ENCODE measurements at places on chromosomes 12 and 14. TPM values are rescaled to one million over a fixed set of nuclear protein-coding genes. Genes with fewer than 3 reads are reported as not detected.

PSME1 gene
- 118 TPM for total RNA-seq

CBLN3 gene
- total RNA-seq, result 3.0 TPM

GNS gene
- 285 TPM for total RNA-seq

RIPK3 gene
- 4.9 TPM for total RNA-seq

HNRNPC gene
- 666 TPM for total RNA-seq

FOXN4 gene
- total RNA-seq, result not detected

PTHLH gene
- 0.25 TPM for total RNA-seq

ETFBKMT gene
- 2.8 TPM for total RNA-seq

TAS2R7 gene
- total RNA-seq, result not detected

B4GALNT1 gene
- under 0.01 TPM for total RNA-seq

CPNE8 gene
- 22.3 TPM for total RNA-seq

DBX2 gene
- not detected for total RNA-seq

SUOX gene
- total RNA-seq, result 12.3 TPM

DAO gene
- not detected for total RNA-seq

PTPN6 gene
- total RNA-seq, result 3.2 TPM

NRL gene
- total RNA-seq, result 0.82 TPM

ITGA7 gene
- total RNA-seq, result 0.81 TPM

CCDC38 gene
- not detected for total RNA-seq

NKX2-8 gene
- total RNA-seq, result not detected

JAG2 gene
- total RNA-seq, result 197 TPM

AQP6 gene
- total RNA-seq, result not detected

ANO4 gene
- 0.16 TPM for total RNA-seq

CLEC1A gene
- 28.0 TPM for total RNA-seq

KCNA1 gene
- total RNA-seq, result not detected

CKB gene
- total RNA-seq, result 6.3 TPM

GALNT4 gene
- 14.0 TPM for total RNA-seq

AP1G2 gene
- 32.0 TPM for total RNA-seq

RPL6 gene
- total RNA-seq, result 517 TPM

TEX52 gene
- not detected for total RNA-seq

FGF23 gene
- total RNA-seq, result not detected

CACNB3 gene
- total RNA-seq, result 16.0 TPM

RNASE1 gene
- 99.4 TPM for total RNA-seq

TC2N gene
- total RNA-seq, result 0.16 TPM

TULP3 gene
- total RNA-seq, result 15.7 TPM

BDKRB2 gene
- 2.5 TPM for total RNA-seq

PLA2G1B gene
- total RNA-seq, result not detected
